ENCODE measurements at places on chromosomes 6 and 20.

DNA sequence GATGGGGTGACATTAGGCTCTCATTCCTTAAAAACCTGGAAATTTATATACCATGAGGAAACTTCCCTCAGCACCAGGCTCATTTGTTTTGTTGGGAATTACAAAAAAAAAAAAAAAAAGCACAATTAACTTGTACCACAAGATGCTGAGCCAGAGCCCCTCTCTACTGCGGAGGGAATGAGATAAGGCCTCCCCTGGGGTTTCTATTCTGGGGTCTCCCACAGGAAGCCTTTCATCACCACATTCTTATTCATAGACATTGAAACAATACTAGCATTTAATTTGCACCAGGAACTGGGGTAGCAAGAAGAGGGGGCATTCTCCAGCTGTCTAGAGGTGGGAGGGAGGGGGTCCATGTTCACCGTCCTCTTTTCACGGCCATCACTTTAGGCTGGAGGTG is 23.0 kb upstream of the RPS6KA2 start:
- no peak for DNase-seq

DNA sequence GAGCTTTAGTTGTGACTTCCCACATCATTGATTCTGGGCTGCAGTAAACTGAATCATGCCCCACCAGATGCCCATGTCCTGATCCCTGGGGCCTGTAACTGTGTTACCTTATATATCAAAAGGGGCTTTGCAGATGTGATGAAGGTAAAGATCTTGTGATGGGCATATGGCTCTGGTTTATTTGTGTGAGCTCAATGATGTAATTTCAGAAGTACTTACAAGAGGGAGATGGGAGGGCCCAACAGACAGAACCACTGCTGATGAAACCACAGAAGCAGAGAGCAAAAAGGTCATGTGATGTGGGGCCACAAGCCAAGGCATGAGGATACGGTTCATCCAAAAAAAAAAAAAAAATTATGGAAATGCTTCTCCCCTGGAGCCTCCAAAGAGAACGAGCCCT is 118.7 kb downstream of the TOX2 start:
- DNase-seq: no peak

DNA sequence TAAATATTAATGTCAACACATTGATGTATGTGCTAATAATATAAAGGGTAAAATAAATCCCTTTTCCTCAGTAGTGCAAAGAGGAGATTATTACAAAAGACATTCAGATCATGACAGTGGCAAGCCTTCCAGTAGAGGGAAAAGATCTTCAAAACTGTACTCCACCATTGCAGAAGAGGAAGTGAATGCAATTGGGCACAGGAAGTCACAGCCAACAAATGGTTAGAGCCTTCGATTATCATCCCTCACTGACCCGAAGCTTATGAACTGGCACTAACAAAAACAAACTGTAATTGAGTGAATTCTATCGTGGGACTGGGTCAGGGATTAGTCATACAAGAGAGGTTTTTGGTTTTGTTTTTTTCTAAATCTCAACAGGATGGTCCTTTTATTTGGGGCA is 39.3 kb upstream of the SCGN start:
- DNase-seq: no peak

DNA sequence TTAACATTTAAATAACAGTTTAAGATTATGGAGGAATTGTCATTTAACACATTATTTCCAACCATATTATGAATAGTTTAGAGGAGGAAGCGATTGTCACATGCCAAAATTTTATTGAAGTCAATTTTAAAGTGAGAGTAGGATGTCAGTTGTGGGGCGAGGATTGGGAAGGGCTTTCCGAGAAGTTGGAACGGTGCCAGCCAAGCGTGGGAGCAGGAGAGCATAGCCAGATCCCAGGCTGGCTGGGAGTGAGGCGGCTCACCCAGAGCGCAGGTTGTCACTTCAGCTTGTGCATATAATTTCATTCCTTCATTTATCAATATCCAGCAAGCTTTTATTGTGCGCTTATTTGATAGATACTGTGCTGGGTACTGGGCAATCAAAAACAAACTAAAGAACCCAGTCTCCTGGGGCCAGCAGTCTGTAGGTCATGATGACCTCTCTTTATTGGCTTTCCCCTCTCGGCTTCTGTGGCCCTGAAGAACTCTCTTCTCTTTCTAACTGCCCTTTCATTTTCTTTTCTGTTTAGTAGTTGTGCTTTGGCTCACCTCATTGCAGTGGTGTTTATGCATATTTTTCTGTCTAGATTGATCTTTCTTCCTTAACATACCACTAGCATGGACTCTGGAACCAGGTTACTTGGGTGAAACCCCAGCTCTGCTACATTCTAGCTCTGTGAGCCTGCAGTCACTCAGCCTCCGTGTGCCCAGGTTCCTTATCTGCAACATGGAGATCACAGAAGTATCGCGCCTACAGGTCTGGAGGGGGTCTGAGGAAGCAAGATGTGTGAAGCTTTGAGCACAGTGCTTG is 6.4 kb downstream of the CEP43 start:
- DNase-seq: no peak

DNA sequence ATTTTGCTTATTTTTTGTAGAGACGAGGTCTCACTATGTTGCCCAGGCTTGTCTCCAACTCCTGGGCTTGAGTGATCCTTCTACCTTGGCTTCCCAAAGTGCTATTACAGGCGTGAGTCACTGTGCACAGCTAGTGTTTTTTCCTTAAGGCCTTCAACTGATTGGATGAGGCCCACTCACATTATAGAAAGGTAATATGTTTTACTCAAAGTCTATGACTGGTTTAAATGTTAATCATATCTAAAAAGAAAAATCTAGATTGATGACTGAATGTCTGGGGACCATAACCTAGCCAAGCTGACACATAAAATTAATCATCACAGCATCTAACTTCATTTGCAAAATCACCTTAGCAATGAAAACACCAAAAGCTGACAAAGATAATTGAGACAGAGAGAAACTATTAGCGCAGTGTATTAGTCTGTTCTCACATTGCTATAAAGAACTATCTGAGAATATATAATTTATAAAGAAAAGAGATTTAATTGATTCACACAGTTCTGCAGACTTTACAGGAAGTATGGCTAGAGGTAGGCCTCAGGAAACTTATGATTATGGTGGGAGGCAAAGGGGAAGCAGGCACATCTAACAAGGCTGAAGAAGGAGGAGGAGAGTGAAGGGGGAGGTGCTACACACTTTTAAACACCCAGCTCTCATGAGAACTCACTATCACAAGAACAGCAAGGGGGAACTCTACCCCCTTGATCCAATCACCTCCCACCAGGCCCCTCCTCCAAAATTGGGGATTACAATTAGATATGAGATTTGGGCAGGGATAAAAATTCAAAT is 66.8 kb upstream of the ARHGAP18 start:
- no peak for DNase-seq

DNA sequence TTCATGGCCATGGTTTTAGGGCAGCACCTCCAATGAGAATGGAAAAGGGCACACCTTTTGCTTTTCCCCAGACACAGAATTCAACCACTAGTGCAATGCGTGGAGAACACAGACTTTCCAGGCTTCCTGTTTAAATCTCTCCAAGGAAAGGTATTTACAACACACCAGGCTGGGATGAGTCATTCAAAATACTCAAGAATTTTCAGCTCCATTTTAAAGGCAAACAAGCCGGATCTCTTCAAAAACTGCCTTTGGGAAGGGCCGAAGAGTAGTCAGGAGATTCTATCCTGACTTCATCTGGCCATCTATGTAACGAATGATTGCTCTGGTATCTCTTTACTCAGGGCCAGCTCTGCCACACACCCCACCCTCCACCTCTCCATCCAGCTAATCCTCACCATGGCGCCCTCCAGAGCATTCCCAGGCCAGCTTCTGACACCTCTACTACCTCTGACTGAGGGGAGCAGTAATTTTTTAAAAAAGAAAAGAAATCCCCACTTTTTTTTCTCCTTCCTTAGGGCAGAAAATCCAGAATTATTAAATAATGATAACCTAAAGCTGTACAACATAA is 254.6 kb downstream of the LY86 start:
- DNase-seq: no peak

Measured in cortex of kidney (tissue), 1 donor.